Osteoblast (primary cell): ENCODE measurements at places on chromosomes 11 and 22. TPM values are rescaled to one million over a fixed set of nuclear protein-coding genes. Genes with fewer than 3 reads are reported as not detected.

GRCh38 chr11:70128435-70128906, 50.4 kb downstream of the ANO1 start:
- peaks cover 18% of the 10 kb centered on the region for H3K4me1 ChIP-seq
- no peaks in the 10 kb centered on the region for H3K36me3 ChIP-seq
- peak overlapping the region; percentile 66 for H3K27ac ChIP-seq
- no peak overlapping the region for H3K4me3 ChIP-seq
- no peaks in the 10 kb centered on the region for H3K27me3 ChIP-seq

GRCh38 chr22:48185071-48186055, 1422.9 kb downstream of the TBC1D22A start:
- no peak overlapping the region for H3K4me3 ChIP-seq
- DNase-seq = no peak
- no peaks in the 10 kb centered on the region for H3K27me3 ChIP-seq
- H3K4me1 ChIP-seq = no peaks in the 10 kb centered on the region

Gene OR51I1
- under 0.01 TPM in 1 of 2 replicates, not detected in the other for total RNA-seq

Gene CCDC73
- not detected in 2 replicates for total RNA-seq

Gene RFPL1
- not detected in 2 replicates for total RNA-seq

DNA sequence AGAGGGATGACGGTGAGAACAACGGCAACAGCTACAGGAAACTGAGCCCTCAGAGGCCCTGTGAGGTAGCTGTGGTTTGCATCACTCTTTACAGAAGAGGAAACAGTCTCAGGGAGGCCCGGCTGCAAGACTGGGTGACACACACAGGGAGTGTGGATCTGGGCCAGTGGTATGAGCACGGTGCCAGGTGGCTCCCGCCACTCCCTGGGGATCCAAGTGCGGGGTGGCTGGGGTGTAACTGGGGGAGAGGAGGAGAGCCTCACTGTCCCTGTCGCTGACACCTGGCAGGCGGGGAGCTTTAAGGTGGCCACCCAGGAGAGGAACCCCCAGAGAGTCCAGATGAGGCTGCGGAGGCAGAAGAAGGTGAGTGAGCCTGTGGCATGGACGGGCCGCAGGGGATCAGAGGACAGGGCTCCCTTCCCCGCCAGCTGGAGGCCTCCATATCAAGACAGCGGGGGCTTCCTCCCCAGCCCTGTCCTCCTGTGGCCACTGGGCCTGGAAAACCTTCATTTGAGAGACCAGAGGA, 5.6 kb downstream of the RGL4 start:
- H3K4me3 ChIP-seq = no peak overlapping the region
- no peaks in the 10 kb centered on the region for H3K27me3 ChIP-seq
- DNase-seq = peak; percentile 85
- peaks cover 10% of the 10 kb centered on the region for H3K36me3 ChIP-seq
- no peak overlapping the region for H3K27ac ChIP-seq
- no peaks in the 10 kb centered on the region for H3K4me1 ChIP-seq

DNA sequence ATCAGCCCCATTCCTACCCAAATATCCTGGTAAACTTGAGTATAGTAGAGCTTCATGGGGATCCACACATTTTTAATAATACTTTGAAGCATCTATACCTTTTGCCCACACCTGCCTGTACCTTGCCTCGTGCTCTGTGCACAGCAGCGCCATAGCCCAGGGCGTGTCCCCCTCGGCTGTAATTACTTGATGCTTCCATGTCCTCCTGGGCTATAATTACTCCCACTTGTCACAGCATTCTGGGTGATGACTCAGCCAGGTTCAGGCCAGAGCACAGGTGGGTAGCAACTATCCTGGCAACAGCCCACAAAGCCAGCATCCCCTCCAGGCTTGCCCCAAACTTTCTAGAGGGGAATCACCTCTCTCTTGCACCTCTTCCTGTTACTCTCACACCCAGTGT, 23.7 kb upstream of the SLC36A4 start:
- no peaks in the 10 kb centered on the region for H3K36me3 ChIP-seq
- no peaks in the 10 kb centered on the region for H3K4me1 ChIP-seq
- peaks cover 8% of the 10 kb centered on the region for H3K27me3 ChIP-seq
- H3K27ac ChIP-seq = no peak overlapping the region
- DNase-seq = no peak

Gene JHY
- 11.8 and 12.7 TPM in 2 replicates for total RNA-seq

DNA sequence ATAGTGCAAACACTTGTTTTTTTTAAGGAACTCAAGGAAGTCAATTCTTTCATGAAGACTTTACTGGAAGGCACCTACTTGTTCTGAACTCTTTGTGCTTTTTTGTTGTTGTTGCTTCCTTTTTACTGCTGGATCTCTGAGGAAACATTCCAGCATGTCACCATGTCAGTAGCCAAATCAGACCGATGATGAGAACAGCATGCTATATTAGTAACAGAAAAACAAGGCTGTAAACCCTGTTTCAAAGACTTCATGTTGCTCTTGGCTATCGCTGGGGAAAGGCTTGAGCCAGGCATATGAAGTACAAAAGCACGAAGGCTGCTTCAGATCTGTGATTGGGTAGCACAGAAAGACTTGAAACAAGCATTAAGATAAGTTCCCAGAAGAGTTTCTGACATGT, 125.6 kb upstream of the SLC5A12 start:
- peak; percentile 72 for DNase-seq
- peaks cover 22% of the 10 kb centered on the region for H3K4me1 ChIP-seq
- no peaks in the 10 kb centered on the region for H3K27me3 ChIP-seq
- no peak overlapping the region for H3K4me3 ChIP-seq
- H3K27ac ChIP-seq = peak overlapping the region; percentile 9
- no peaks in the 10 kb centered on the region for H3K36me3 ChIP-seq

- no peaks in the 10 kb centered on the region for H3K27me3 ChIP-seq
- H3K36me3 ChIP-seq = no peaks in the 10 kb centered on the region
- peak overlapping the region; percentile 6 for H3K27ac ChIP-seq
- no peak for DNase-seq
- no peak overlapping the region for H3K4me3 ChIP-seq
Observed at GRCh38 chr11:111635706-111636045, 33.4 kb downstream of the SIK2 start.

- peaks cover 3% of the 10 kb centered on the region for H3K4me1 ChIP-seq
- no peak overlapping the region for H3K4me3 ChIP-seq
- peaks cover 7% of the 10 kb centered on the region for H3K27me3 ChIP-seq
- H3K36me3 ChIP-seq = no peaks in the 10 kb centered on the region
- peak; percentile 90 for DNase-seq
- no peak overlapping the region for H3K27ac ChIP-seq
Observed at GRCh38 chr11:8333811-8334401, 70.2 kb upstream of the LMO1 start.

DNA sequence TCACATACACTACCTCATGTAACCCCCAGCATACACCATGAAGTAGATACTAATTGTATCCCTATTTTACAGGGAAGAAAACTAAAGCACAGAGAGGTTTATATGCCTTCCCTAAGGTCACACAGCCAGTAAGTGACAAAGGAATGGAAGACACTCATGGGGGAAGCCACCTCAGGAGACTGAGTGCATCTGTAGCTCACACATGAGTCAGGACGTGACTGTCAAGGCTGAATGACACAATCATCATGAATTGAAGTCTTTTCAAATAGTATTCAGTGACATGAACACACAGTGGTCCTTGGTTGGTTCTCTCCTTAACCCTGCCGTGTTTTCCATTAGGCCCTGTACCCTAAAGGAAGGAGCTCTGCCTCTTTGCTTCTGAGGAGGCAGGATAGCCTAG, 463.0 kb downstream of the NTM start:
- no peak for DNase-seq
- no peaks in the 10 kb centered on the region for H3K36me3 ChIP-seq
- H3K27ac ChIP-seq = no peak overlapping the region
- no peak overlapping the region for H3K4me3 ChIP-seq
- H3K27me3 ChIP-seq = peaks cover 3% of the 10 kb centered on the region

- peaks cover 26% of the 10 kb centered on the region for H3K27me3 ChIP-seq
- no peaks in the 10 kb centered on the region for H3K4me1 ChIP-seq
- no peak overlapping the region for H3K4me3 ChIP-seq
- H3K36me3 ChIP-seq = no peaks in the 10 kb centered on the region
- H3K27ac ChIP-seq = no peak overlapping the region
- no peak for DNase-seq
Observed at GRCh38 chr22:39664485-39665200, 94.1 kb downstream of the CACNA1I start.

Gene GAS2L1
- total RNA-seq = 11.6 and 13.0 TPM in 2 replicates

Gene GUCY1A2
- total RNA-seq = under 0.01 and 0.29 TPM in 2 replicates

Gene APLNR
- not detected in 2 replicates for total RNA-seq

GRCh38 chr11:111586388-111586831, 15.8 kb upstream of the SIK2 start:
- H3K27ac ChIP-seq = peak overlapping the region; percentile 37
- no peak for DNase-seq
- no peaks in the 10 kb centered on the region for H3K36me3 ChIP-seq
- H3K4me1 ChIP-seq = peaks cover 4% of the 10 kb centered on the region

Gene YPEL1
- total RNA-seq = 1.8 and 2.2 TPM in 2 replicates
